ENCODE measurements at places on chromosomes 16 and 17.
A peak's percentile ranks its signal among the peaks of the same experiment; 100 is the strongest.

GRCh38 chr16:63216696-63217423, 1180.6 kb upstream of the CDH8 start:
- no peak for DNase-seq

- no peak for DNase-seq
These were observed 34.2 kb downstream of the RMI2 start for GRCh38 chr16:11379420-11379819.

DNA sequence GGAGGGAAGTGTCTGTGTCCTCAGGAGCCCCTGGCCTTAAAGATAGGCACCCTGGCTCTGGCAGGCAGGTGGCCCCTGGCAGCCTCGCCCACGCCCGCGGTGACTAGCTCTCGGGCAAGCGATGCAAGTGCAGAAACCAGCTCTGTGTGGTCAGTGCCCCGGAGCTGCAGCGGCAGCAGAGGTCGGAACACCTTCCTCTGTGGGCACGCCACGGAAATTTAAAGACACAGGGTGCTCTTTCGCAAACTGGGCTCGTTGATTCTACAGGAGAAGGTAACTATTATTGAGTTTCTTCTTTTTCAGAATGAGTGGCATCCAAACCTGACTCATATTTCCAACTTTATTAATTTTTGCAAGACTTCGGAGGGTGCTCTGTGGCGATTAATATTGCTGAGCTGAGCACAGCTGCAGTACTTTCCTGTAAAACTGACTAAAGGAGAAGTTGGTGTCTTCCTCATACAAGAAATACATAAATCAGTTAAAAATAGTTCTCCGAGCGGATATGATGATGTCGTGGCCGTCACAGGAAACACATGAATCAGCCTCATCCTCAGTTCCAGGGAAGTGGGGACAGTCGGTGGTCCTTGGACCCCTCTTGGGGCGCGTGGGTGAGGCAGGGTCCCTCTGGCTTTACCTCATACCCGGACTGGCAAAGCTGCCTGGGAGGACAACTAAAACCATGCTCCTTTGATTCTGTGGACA, 120.2 kb downstream of the METRNL start:
- no peak for DNase-seq

GRCh38 chr16:57446531-57447185, 527 bp downstream of the CIAPIN1 start:
- peak; percentile 4 for DNase-seq

DNA sequence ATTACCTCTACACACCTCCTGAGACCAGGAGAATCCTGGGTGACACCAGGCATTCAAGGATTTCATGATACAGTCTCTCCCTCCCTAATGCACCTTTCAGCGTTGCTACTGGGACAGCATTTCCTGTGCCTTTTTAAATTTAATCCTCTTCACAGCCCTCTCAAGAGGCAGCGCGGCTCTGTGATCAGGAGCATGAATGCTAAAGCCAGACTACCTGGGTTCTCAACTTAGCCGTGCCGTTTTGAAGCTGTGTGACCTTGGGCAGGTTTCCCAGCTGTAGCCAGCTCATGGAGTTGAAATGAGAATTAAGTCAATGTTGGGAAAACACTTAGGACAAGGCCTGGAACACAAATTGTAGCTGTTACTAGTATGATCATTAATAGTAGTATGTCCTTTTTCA, 191.8 kb downstream of the XYLT1 start:
- no peak for DNase-seq

DNA sequence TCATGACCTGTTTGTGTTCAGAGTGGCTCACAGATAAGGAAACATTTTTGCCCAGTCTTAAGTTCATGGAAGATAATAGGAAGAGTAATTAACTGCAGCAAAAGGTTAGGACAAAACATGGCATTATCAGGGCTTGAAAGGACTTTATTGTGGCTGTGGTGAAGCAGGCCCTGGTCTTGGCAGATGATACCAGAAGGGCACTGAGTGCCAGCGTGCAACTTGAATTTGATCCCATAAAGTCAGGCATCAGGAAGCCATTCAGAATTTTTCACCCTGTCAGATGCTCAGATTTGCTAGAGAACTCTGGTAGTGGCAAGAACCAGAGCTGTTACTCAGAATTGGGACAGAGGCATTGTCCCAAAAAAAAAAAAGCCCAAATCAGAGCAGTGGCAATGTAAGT, 11.2 kb upstream of the COG7 start:
- no peak for DNase-seq

- no peak for DNase-seq
These were observed 2.8 kb downstream of the MARVELD3 start for GRCh38 chr16:71628810-71629209.

DNA sequence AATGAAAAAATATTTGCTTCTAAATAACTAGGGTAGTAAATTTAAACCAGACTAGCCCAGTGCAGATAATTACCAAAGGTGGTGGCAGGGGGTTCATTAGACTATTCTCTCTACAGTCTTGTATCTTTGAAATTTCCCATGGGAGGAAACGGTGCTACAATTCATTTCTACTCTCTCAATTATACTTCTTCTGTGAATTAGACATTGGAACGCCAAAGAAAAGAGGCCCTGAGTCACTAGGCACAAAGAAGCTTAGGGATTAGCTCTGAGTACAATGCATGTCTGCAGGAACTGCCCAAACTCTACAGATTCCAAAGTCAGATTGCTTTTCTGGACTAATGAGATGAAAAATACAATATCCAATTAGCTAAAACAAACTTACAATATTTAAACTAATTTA, 30.7 kb upstream of the ARL6IP1 start:
- DNase-seq: no peak

DNA sequence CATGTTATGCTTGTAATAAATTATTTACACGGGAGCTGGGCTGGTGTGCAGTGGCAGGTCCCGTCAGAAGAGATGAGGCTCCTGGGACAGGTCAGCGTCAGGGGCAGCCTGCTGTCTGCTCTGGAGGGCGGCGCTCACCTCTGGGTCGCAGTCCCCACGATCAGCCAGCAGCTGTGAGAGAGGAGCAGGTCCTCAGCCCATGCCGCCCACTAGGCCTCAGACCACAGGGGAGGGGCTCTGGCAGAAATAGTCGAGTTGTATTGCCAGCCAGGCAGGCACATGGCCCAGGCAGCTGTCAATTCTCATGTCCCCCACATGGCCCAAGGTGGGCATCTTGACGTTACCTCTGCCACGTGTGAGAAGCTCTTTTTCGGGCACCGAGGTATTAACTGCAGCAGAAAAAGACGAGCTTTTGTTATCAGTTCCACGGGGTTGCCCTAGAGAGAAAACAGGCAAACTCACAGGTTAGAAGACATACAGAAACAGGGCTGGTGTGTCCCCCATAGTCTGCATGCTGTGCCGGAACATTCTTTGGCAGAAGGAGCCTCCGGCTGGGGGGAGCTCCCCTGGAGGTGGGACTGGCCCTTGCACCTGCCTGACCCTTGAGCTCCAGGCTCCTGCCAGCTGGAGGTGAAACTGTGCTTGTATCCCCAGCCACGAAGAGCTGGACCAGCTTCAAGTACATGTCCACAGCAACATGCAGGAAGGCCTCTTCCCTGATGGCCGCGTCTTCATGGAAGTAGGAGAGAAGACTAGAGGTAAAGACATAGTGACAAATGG, 17.4 kb downstream of the ZNF276 start:
- DNase-seq: no peak

DNA sequence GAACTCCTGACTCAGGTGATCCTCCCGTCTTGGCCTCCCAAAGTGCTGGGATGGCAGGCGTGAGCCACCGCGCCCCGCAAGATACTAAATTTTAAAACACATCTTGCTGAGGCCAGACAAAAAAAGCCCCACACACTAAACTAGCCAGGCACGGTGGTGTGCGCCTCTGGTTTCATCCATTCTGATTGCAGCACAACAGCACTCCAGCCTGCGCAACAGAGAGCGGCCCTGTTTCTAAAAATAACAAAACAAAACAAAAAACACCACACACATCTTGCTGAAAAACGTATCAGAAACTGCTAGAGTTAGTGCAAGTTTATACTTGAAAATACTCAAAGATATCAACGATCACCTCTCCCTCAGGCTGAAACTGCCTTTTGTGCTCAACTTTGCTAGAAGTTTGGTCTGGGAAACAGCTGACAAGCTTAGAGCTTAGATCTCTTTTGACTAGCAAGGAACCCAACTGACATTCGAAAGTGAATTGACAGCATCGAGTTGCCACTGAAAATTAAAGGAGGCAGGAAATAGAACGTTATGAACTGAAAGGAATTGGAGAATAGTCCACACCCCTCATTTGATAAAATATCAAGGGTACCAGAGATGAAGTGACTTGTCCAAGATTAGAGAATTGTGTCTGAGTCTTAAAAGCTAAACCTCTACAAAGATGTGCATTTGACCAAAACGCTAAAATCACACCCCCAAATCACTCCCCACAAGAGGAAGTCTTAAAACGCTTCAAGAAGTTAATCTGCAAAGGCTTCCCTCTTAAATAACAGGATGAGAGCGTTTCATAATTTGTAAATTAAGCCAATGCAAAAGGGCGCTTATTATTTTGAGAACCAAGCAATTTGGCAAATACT, 908 bp downstream of the COG4 start:
- DNase-seq: no peak

- DNase-seq: no peak
These were observed 1.5 kb downstream of the DLG4 start for GRCh38 chr17:7218166-7218565.

GRCh38 chr17:9285602-9286427, 264.5 kb downstream of the NTN1 start:
- no peak for DNase-seq

Data from stimulated activated CD4-positive, alpha-beta T cell treated with anti-CD3 and anti-CD28 coated beads, Interleukin-15, amount 100 ng/mL, for 1 hour (primary cell).